OCI-LY7 (cell line): ENCODE measurements at places on chromosomes 5 and 9. TPM values are rescaled to one million over a fixed set of nuclear protein-coding genes. Genes with fewer than 3 reads are reported as not detected.

DNA sequence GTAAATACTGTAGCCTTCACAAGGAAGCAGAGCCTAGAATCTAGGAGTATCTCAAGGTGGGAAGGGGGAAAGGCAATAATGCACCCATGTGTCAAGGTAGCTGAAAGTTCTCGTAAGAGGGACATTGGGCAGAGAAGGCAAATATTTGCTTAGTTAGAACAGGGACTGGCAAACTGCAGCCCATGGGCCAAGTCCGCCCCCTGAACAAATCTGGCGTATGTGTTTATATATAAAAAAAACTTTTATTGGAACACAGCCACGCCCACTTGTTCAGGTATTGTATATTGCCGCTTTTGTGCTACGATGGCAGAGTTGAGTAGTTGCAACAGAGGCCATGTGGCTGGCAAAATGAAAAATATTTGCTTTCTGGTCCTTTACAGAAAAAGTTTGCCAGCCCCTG is 16.1 kb downstream of the KCNN2 start:
- no peak for DNase-seq

GRCh38 chr5:127673117-127673800 is 24.4 kb downstream of the CTXN3 start:
- DNase-seq = no peak

- DNase-seq = no peak
Measured at GRCh38 chr5:173612948-173613347, 3.5 kb downstream of the BOD1 start.

DNA sequence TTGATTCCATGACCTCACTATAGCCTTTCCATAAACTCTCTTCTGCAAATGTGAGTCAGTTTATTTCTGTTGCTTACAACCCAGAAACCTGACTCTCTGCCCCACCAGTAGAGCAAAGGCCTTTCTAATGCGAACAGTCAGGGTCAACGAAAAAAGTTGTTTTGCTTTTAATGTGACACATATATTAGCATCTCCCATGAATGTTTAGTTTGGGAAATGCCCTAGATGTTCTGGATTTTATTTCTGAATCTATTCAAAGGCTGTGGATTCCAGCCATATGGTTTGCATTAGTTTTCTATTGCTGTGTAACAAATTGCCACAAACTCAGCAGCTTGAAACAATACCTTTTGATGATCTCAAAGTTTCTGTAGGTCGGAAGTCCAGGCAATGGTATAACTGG is 193.5 kb downstream of the GNA14 start:
- DNase-seq = no peak

DOCK8 gene
- 145 TPM in 2 replicates for total RNA-seq
